ENCODE measurements at places on chromosomes 4 and X.
A peak's percentile ranks its signal among the peaks of the same experiment; 100 is the strongest.

GRCh38 chr4:3424522-3425095, 17.2 kb upstream of the HGFAC start:
- no peak for DNase-seq

DNA sequence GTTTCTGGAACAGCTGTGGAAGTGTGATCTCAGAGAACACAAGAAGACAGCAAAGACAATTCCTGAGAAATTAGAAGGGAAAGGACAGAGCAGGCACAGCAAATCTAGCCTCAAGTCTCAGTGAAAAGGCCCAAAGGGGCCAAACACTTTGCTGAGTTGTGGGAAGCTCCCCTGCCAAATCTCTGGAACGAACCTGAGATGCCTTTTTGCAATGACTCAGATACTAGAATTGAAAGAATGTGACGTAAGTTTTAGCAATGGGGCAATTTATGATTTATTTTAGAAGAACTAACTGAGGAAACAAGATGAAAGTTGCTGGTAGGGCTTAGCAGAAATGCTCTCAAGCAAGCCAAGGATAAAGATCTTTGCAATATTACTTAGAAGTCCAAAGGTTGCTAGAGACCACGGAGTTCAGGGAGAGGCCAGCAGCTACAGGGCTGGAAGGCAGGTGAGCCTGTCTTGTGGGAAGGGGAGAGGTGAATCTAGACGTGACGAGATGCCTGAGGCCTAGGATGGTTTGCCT, 92.8 kb downstream of the AMELX start:
- peak; percentile 86 for DNase-seq

DNA sequence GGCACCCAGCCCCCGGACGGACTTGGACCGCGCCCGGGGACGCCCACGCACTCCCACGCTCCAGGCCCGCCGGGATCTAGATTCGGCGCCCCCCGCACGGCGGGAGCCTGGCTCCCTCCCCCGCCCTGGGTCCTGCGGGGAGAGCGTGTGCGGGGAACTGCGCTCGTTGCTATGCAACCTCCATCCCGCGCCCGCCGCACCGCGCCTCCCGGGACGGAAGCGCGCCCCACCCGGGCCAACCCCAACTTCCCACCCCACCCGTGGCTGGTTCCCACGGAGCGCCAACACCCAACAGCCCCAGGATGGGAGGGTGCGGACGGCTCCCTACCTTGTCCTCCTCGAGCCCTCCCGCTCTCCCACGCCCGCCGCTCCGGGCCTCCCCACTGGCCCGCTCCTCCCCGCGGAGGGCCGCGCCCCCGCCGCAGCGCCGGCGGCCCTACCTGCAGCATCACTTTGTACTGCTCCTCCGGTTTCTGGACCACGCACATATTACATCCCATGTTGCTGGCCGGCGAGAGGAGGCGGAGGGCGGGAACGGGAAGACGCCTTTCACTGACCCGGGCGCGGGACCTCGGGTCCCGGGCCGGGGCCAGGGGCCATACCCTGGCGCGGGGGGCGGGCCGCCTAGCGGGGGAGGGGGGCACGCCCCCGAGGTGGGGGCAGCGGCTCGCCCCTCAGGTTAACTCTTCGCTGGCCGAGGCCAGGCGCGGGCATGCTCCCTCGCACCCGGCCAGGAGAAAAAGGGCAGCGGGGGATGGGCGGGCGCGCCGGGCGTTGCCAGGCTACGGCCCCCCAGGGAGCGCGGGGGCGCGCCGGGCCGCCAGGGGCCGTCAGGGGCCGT, at the start of gene PDZD4:
TSS of gene PDZD4 (minus strand) at position 746 of the 841 bp plus-strand sequence. CDS start at position 500, 246 bp downstream.
- no peak for DNase-seq

- no peak for DNase-seq
Observed at GRCh38 chr4:108118505-108118904, 50.2 kb downstream of the LEF1 start.

- DNase-seq: peak; percentile 64
Observed at GRCh38 chr4:33060674-33061542, 2340.7 kb downstream of the PCDH7 start.

DNA sequence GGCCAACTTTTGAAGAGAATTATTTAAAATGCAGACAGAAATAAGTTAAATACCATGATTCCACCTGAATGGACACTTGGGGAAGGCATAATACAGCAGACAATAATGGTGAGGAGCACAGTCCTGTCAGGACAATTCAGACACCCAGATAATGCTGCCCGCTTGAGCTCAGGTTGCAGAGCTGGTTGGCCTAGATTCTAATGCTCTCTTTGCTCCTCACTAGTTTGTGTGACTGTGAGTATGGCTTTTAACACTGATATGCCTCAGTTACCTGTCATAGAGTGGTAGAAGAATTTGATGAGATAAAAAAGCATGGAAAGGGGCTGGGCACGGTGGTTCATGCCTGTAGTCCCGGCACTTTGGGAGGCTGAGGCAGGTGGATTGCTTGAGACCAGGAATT, 62.1 kb downstream of the SH3KBP1 start:
- no peak for DNase-seq

- no peak for DNase-seq
Observed at GRCh38 chr4:153259661-153260060, 55.4 kb downstream of the TRIM2 start.

DNA sequence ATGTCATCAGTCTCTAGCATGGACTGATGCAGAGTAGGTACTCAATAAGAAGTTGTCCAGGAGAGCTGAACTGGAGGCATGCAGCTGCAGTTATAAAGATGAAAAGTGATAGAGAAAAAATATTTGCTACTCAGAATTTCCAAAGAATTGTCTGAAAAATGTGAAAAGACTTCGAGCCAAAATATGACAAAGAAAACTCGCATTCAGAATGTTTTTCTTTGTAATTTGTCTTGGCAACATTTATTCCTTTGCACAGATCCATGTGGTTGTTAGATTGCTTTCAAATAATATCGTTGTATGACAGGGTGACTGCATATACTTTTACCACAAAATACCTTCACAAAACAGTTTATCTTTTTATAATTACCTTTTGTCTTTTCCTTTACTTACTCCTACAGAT, 128.0 kb upstream of the SLC4A4 start:
- peak; percentile 68 for DNase-seq

GRCh38 chr4:3472411-3473141, 9.5 kb downstream of the DOK7 start:
- DNase-seq: no peak

- DNase-seq: no peak
Observed at GRCh38 chr4:75499900-75500299, 14.3 kb downstream of the RCHY1 start.

GRCh38 chr4:152970102-152970820, 34.1 kb downstream of the FHDC1 start:
- DNase-seq: peak; percentile 97

DNA sequence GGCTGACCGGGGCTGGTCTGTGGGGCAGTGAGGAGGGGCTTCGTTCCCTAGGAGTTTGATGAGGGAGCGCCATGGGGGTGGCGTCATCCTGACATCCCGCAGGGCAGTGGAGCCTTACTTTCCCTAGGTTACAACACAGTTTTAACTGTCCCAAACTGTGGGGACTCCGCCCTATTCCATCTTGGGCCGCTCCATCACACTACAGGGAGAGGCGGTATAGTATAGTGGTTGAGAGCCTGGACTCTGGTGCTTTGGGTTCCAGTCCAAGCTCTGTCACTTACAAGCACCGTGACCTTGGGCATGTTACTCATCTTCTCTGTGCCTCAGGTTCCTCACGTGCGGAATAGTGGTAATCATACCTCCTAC, 44.2 kb downstream of the ZNF185 start:
- no peak for DNase-seq

- no peak for DNase-seq
Observed at GRCh38 chrX:65148232-65148631, 172.0 kb upstream of the ZC4H2 start.

DNA sequence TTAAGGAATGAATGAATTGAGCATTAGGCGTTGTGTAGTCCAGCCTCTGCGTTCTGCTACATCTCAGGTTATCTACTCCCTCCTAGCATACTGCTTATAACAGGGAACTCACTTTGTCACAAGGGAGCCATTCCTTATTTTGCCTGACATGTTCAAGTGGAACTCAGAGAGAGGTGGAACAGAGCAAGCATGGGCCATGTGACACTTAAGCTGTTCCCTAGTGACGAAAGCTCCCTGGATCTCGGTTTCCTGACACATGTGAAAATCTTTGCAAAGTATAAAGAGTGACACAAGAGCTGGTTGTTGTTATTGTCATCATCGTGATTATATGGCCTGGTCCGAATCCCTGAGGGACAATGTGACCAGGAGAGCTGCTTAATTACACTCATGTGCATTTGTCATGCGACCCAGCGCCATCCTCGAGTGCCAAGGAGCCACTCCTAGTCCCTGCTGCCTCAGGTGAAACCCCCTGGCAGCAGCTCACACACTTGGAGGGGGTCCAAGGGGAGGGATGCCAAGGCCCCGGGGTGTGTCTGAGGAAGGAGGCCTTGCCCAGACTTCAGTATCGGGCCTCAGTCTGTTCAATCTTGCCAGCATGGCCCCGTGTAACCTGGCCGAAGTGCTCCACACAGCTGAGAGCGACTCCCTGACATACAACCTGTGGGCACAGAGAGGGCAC, 98.5 kb upstream of the MAP3K15 start:
- no peak for DNase-seq

DNA sequence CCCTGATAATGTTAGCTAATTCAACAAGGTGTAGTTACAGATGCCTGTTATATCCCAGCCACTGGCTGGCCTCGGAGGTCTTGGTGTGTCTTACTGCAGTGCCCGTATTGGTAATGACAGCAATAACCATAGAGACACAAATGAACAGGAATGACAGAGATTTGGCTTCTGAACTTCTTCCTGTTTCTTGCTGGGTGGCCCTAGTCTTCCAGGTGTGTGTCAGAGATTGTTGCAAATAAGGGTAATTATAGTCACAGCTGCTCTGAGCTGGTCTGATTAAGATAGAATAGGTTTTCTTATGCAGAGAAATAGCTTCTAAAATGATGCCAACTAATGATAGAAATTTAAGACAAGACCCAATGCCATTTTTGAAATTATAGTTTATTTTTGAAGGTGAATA, 64.1 kb upstream of the MAD2L1 start:
- no peak for DNase-seq

- DNase-seq: no peak
Observed at GRCh38 chr4:57187246-57187645, 77.1 kb upstream of the IGFBP7 start.

Data from fibroblast of upper back skin (primary cell).